ENCODE measurements at places on chromosomes 12 and 14.

GRCh38 chr14:90091393-90091792, 29.6 kb downstream of the KCNK13 start:
- no peak for DNase-seq

- DNase-seq: no peak
Measured at GRCh38 chr12:15186597-15186996, 34.6 kb downstream of the RERG start.

- no peak for DNase-seq
Measured at GRCh38 chr12:10331642-10332239, 24.1 kb downstream of the KLRD1 start.

DNA sequence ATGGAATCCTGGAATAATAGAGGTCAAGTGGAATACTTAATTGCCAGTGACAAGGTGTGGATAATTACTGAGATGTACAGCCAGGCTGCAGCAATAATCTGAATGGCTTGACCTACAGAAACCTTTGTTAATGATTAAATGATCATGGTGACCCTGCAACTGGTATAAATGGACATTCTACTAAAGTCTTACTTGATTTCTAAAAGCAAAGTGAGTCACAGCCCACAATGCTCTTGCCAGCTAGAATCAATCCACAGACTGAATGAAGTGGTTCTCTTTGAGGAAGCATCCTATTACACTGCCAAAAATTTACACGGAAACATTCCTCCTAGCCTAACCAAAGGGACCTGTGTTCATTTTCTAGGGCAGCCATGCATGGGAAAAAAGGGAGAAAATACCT, 518.5 kb downstream of the SOX5 start:
- DNase-seq: no peak

DNA sequence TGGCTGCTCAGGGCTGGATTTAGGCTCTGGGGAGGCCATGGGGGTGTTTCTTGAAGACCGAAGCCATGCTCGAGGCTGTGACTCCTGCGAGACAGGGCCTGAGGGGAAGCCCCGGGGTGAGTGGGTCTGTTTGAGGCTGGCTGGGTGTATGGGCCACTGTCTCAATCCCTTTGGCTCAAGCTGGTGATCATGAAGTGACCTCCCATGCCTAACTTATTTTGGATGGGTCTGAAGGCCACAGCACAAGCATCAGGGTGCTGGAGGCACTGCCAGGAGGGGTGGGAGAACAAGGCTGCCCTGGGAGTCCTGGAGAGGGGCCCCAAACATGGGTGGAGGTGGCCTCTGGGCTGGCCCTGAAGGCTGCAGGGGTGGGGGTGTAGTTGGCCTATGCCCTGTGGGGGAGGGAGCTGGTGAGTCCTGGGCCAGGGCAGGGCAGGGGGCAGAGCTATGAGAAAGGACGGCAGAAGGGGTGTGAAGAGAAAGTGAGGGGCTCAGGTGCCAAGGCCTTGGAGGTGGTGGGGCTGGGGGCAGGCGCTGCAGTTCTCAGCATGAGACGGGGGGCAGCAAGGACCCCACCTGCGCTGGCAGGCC, 100.9 kb downstream of the KIF26A start:
- no peak for DNase-seq

Measured in NCI-H1436 (cell line).